Stimulated activated memory B cell treated with anti-CD40 and anti-IgM and Interleukin-4, amounts not matched to agents 10 μg/mL and 1 μg/mL and 100 μg/mL, for 72 hours (primary cell): ENCODE measurements at places on chromosomes 6 and 20.

GRCh38 chr20:2236256-2236655 is 59.5 kb upstream of the TGM3 start:
- ATAC-seq = no peak

DNA sequence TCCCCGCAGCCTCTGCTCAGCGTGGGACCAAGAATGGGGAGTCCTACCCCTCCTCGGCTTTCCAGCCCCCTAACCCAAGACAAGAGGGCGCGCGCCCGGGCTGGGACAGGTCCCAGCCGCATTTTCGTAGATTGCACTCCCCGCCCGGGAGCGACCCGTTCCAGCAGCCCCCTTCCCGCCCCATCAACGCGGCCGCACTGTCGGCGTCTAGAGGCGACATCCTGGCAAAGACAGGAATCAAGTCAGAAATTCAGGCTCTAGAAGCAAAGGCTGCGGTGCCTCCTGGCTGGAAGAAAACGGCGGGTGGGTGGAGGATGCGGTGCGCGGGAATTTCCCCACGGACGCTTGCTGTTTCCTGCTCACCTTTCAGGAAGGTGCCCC is 957 bp downstream of the PROKR2 start:
- ATAC-seq = no peak

GRCh38 chr6:32887616-32888015 is 33.6 kb downstream of the PSMB9 start:
- ATAC-seq = no peak

- no peak for ATAC-seq
These were observed 2.0 kb downstream of the BPIFB2 start for GRCh38 chr20:33009214-33010132.

DNA sequence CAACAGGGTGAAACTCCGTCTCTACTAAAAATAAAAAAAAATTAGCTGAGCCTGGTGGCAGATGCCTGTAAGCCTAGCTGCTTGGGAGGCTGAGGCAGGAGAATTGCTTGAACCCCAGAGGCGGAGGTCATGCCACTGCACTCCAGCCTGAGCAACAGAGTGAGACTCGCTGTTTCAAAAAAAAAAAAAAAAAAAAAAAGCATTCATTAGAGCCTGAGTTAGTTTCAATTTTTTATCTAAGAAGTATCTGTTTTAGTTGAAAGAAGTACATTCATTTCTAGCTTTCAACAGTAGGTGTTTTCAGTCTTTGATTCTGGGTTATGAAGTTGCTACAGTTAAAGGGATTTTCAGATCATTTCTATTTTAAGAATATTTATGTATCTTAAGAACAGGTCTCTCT is 42.2 kb downstream of the ZNF292 start:
- ATAC-seq = no peak

DNA sequence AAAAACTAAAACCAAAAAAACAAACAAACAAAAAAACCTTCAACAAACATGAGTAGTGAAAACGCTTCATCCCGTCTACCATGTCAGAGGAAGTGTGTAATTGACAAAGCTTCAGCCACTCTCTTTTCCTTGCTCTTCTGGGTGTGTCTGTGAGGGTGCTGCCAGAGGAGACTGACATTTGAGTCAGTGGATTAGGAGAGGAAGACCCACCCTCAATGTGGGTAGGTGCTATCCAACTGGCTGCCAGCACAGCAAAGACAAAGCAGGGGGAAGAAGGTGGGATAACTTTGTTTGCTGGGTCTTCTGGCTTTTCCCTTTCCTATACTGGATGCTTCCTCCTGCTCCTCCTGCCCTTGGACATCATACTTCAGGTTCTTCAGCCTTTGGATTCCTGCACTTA is 145.6 kb downstream of the TASP1 start:
- no peak for ATAC-seq
